ENCODE measurements at places on chromosomes 4 and X. TPM values are rescaled to one million over a fixed set of nuclear protein-coding genes. Genes with fewer than 3 reads are reported as not detected.
A peak's percentile ranks its signal among the peaks of the same experiment; 100 is the strongest.

Gene GABRQ
- total RNA-seq = not detected

Gene TREX2
- not detected for total RNA-seq

DNA sequence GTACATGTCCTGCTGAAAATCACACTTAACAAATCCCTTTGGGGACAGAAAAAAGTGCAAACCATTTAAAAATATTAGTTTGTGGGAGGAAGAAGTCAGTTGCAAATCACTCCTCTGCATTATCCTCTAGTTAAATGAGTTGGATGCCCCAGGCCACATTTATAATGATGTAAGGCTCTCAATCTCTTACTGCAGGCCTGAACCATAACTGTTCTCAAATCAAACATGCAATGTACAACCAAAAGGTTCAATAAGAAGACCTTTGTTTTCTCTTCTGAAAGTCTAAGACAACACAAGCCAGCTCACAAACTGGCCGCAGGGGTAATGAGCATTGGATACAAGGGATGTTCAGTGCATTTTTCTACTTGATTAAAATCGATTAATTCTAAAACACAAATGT is 39.7 kb downstream of the IGFBP7 start:
- H3K4me1 ChIP-seq = peaks cover 13% of the 10 kb centered on the region
- DNase-seq = no peak
- no peaks in the 10 kb centered on the region for H3K36me3 ChIP-seq
- no peak overlapping the region for H3K4me3 ChIP-seq
- no peaks in the 10 kb centered on the region for H3K27me3 ChIP-seq

Gene MAP3K15
- not detected for total RNA-seq

Gene PNMA5
- total RNA-seq = not detected

DNA sequence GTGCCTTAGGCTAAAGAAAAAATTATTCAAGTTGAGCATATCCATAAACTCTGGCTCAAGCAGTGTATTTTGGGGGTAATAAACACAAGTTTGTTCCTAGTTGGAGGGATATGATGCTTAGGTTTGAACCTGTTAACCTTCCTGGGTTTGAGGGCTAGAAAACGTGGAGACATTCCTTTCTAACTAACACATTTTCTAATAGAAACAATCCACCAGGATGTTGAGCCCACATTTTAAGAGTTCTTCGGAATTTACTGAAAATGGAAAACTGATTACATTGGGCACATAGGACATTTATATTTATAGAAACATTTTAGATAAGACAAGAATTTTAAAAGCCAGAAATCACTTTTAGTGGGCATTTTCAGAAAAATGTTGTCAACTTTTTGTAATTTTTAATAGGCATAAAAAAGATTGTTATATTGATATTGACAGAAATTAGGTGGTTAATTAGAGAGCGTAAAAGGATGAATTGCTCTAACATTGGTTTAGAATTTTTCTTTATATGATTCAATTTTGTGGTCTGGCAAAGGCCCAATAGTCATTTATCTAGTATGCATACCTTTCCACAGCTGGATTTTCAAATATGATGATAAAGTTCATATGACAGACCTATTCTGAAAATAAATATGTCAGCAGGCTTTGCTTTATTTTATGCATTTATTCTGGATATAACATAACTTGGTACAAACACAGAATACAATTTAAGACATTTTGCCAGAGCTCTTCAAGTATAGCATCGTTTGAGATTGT is 49.2 kb downstream of the CEP44 start:
- no peak for DNase-seq
- no peaks in the 10 kb centered on the region for H3K4me1 ChIP-seq
- H3K4me3 ChIP-seq = no peak overlapping the region
- H3K27ac ChIP-seq = no peak overlapping the region
- no peaks in the 10 kb centered on the region for H3K27me3 ChIP-seq

- peak; percentile 77 for DNase-seq
- H3K4me3 ChIP-seq = no peak overlapping the region
- no peaks in the 10 kb centered on the region for H3K27me3 ChIP-seq
- no peak overlapping the region for H3K27ac ChIP-seq
- no peaks in the 10 kb centered on the region for H3K4me1 ChIP-seq
Observed at GRCh38 chr4:41384992-41385391, 128.3 kb downstream of the UCHL1 start.

- peak overlapping the region; percentile 74 for H3K27ac ChIP-seq
Observed at GRCh38 chr4:6892190-6892908, 17.3 kb upstream of the TBC1D14 start.

GRCh38 chrX:8731559-8732395 is at the start of gene ANOS1:
Gene ANOS1, minus strand, starts transcription at chrX:8732137. Its CDS starts 101 bp downstream, at chrX:8732036.
- H3K4me1 ChIP-seq = no peaks in the 10 kb centered on the region
- no peak within 1 kb of the TSS for H3K27ac ChIP-seq
- no peaks in the 10 kb centered on the region for H3K36me3 ChIP-seq
- no peak for DNase-seq
- H3K4me3 ChIP-seq = peak within 1 kb of the TSS; percentile 8
- peaks cover 32% of the 10 kb centered on the region for H3K27me3 ChIP-seq

DNA sequence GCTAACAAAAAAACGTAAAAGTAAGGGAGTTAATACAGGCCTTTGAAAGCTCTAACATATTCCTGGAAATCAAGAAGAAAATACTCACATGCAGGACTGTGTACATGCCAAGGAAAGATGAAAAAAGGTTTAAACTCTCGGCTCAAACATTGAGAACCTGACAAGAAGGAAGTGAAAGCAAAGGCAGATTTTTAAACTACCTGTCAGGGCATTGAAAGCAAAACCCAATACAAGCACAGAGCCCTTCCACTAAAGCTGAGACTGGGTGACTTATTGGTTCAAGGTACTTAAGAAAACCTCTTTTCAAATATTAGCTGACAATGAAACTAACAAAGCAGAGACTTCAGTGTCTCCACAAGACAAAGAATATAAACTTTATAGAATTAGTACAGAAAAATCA is 313.0 kb upstream of the GRID2 start:
- no peak overlapping the region for H3K27ac ChIP-seq
- no peaks in the 10 kb centered on the region for H3K4me1 ChIP-seq
- no peaks in the 10 kb centered on the region for H3K36me3 ChIP-seq
- no peaks in the 10 kb centered on the region for H3K27me3 ChIP-seq
- no peak overlapping the region for H3K4me3 ChIP-seq
